WTC11 (cell line): ENCODE measurements at places on chromosomes 3 and 15. TPM values are rescaled to one million over a fixed set of nuclear protein-coding genes. Genes with fewer than 3 reads are reported as not detected.

The C2CD4A gene
- total RNA-seq: 0.32 to 0.42 TPM (median 0.41 TPM) in 3 replicates

The PP2D1 gene
- total RNA-seq: not detected in 3 replicates

The APOD gene
- 0.18 TPM in 1 of 3 replicates, not detected in the others for total RNA-seq

The SLC9A9 gene
- total RNA-seq: 1.2 TPM in 3 replicates

The CAPN3 gene
- 0.70 to 1.4 TPM (median 1.3 TPM) in 3 replicates for total RNA-seq

The KCNMB2 gene
- not detected in 3 replicates for total RNA-seq

The TMOD3 gene
- 37.0 to 40.6 TPM (median 38.8 TPM) in 3 replicates for total RNA-seq

The SPSB4 gene
- total RNA-seq: 19.4 to 19.7 TPM (median 19.6 TPM) in 3 replicates

The HYAL1 gene
- total RNA-seq: 3.4 to 3.8 TPM (median 3.5 TPM) in 3 replicates

The ANKRD34C gene
- not detected in 3 replicates for total RNA-seq

The GOLGA8G gene
- total RNA-seq: not detected in 3 replicates

- no peak overlapping the region for H3K4me3 ChIP-seq
- H3K27ac ChIP-seq: no peak overlapping the region
- H3K4me1 ChIP-seq: peaks cover 19% of the 10 kb centered on the region
- H3K36me3 ChIP-seq: no peaks in the 10 kb centered on the region
These were observed 13.2 kb downstream of the IL1RAP start for GRCh38 chr3:190526787-190527762.

GRCh38 chr3:4809922-4810321 lies 169.3 kb upstream of the BHLHE40 start:
- no peaks in the 10 kb centered on the region; the same call in 1 of the 2 replicates for H3K27me3 ChIP-seq
- H3K4me3 ChIP-seq: no peak overlapping the region
- no peak for DNase-seq
- H3K4me1 ChIP-seq: peaks cover 3% of the 10 kb centered on the region

- H3K27ac ChIP-seq: no peak overlapping the region
- H3K27me3 ChIP-seq: no peaks in the 10 kb centered on the region
- no peak for DNase-seq
- peaks cover 28% of the 10 kb centered on the region for H3K36me3 ChIP-seq
- no peak overlapping the region for H3K4me3 ChIP-seq
- H3K4me1 ChIP-seq: no peaks in the 10 kb centered on the region
These were observed 53.7 kb downstream of the DHX30 start for GRCh38 chr3:47856669-47857068.

DNA sequence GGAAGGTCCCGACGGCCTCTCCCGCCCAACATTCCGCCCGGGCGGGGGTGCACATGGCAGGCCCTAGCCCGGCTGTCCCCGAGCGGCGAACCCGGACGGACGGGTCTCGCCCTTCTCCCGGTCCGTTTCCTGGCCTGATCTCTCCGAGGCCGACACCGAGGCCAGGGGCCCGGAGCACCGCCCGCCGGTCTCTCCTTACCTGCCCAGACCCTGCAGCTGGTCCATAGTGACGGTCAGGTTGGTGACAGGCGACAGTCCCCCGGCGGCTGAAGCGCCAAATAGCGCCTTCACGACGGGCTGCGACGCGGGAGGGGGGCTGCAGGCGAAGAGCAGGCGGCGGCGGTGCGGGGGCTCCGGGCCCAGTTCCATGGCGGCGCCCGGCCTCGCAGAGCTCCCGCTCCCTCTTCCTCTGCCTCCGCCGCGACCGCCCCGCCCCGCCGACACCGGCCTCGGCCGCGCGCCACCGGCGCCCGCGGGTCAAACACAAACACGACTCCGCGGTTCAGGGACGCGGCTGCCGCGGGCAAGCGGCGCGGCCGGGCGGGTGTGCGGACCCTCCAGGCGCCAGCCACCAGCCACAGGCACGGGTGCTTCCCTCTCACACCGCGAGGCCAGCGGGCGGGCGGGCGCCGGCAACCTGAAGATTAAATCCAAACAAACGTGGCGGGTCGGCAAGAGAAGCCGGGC lies 495 bp downstream of the CDC25A start:
- no peak for DNase-seq
- peaks cover 43% of the 10 kb centered on the region for H3K36me3 ChIP-seq
- H3K4me3 ChIP-seq: peak overlapping the region; percentile 96
- H3K27ac ChIP-seq: no peak overlapping the region
- H3K4me1 ChIP-seq: peaks cover 38% of the 10 kb centered on the region

- H3K4me3 ChIP-seq: no peak overlapping the region
- H3K4me1 ChIP-seq: peaks cover 7% of the 10 kb centered on the region; the same call in 1 of the 2 replicates
- H3K27ac ChIP-seq: no peak overlapping the region
- DNase-seq: no peak
These were observed 12.5 kb downstream of the PML start for GRCh38 chr15:74006774-74007639.

GRCh38 chr3:30886888-30887287 lies 7.6 kb downstream of the GADL1 start:
- DNase-seq: no peak
- H3K4me3 ChIP-seq: no peak overlapping the region
- 0 out of 2 replicates have a peak, but pooled peaks cover 3% of the 10 kb centered on the region for H3K36me3 ChIP-seq
- H3K27ac ChIP-seq: no peak overlapping the region
- peaks cover 21% of the 10 kb centered on the region for H3K4me1 ChIP-seq

- peak overlapping the region; percentile 84 for H3K4me3 ChIP-seq
- H3K4me1 ChIP-seq: peaks cover 38% of the 10 kb centered on the region
- DNase-seq: peak; percentile 86
- peaks cover 12% of the 10 kb centered on the region for H3K27me3 ChIP-seq
These were observed 710 bp downstream of the TJP1 start for GRCh38 chr15:29821416-29822099.

- no peak overlapping the region for H3K27ac ChIP-seq
- H3K36me3 ChIP-seq: no peaks in the 10 kb centered on the region
- DNase-seq: no peak
- H3K4me3 ChIP-seq: no peak overlapping the region
These were observed 310.3 kb downstream of the CHST2 start for GRCh38 chr3:143429628-143430514.

DNA sequence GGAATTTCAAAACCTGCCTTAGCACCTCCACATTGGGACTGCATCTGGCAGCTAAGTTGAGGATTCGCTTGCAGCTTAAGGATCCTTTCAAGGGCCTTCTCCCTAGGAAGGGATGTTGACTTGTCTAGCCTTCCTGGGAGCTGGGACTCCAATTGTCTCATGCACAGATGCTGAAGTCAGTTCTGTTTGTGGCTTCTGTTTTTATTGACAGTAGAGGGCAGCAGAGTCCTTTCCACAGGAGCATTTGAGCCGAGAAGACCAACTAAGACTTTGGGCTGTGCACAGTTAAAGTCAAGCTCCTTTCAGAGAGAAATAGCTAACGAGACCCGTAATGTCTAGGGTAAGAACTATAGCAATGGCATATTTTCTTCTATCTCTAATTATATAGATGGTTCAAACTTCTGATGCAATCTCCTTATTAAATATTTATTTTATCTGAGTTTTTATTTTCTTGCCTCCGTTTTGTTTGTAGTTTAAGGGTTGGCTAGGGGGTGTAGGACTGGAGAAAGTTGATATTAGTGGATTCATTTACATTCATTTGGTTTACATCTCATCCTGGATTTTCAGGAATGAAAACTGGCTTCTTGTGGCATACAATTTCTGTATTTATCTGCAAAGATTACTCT lies 59.7 kb upstream of the KBTBD8 start:
- H3K4me1 ChIP-seq: peaks cover 48% of the 10 kb centered on the region
- H3K27ac ChIP-seq: no peak overlapping the region
- DNase-seq: peak; percentile 39
- H3K27me3 ChIP-seq: no peaks in the 10 kb centered on the region

DNA sequence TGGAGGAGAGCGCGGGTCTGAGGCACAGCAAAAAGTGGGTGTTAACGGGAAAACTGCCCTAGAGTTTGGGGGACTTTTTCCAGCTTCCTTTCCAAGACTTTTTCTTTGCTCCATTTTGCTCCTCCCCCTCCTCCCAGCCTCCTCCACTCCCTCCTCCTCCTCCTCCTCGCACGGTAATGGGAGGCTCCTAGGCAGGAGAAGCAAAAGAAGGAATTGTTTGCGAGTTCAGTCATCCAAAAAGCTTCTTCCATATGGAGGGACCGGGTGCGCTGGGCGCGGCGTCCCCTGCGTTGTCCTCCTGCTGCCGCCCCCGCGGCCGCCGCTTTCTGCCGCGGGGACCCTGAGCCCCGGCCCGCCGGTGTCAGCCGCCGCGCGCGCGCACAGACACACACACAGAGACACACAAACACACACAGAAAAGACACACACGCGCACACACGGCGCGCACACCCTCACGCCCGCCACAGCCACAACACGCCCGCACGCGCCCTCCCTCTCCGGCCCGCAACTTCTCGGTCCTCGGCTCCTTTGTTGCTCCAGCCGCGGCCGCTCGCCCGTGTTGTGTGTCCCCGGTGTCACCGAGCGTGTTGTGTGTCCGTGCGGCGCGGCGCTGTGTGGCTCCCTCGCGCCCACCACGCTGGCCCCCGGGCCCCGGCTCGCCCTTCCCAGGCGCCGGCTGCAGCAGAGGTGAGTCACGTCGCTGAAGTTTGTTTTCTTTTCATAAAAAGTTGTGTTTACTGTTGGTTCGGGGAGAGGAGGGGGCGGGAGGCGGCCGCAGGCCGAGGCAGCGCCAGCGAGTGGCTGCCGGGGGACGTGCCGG lies at the start of gene BOC:
BOC (plus strand) TSS at position 228 of the 820 bp plus-strand sequence. CDS start 38,246 bp downstream, outside the sequence.
- H3K27ac ChIP-seq: peak within 1 kb of the TSS; percentile 77; the same call in 1 of the 2 replicates
- peaks cover 37% of the 10 kb centered on the region for H3K4me1 ChIP-seq
- DNase-seq: peak; percentile 43
- peaks cover 28% of the 10 kb centered on the region for H3K27me3 ChIP-seq
- no peaks in the 10 kb centered on the region for H3K36me3 ChIP-seq

DNA sequence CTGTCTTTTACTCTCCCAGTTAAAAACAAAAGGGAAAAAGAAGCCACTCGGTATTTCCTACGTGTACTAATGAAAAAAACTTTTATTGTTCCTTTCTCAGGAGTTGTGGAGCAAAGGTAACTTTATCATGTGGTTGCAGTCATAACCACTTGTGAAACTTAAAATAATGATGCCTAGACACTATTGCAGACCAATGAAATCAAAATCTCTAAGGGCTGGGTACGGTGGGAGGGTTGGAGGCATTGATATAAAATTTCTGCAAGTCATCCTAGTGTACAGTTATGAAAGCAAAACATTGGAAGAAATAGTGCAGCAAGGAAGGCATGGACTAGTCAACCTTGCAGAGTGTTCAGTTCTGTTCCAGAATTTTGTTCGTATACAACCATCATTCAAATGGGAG lies 808.8 kb downstream of the TUSC7 start:
- H3K27me3 ChIP-seq: no peaks in the 10 kb centered on the region
- H3K36me3 ChIP-seq: no peaks in the 10 kb centered on the region
- no peak overlapping the region for H3K27ac ChIP-seq
- no peak for DNase-seq
- H3K4me1 ChIP-seq: peaks cover 17% of the 10 kb centered on the region
- H3K4me3 ChIP-seq: no peak overlapping the region

DNA sequence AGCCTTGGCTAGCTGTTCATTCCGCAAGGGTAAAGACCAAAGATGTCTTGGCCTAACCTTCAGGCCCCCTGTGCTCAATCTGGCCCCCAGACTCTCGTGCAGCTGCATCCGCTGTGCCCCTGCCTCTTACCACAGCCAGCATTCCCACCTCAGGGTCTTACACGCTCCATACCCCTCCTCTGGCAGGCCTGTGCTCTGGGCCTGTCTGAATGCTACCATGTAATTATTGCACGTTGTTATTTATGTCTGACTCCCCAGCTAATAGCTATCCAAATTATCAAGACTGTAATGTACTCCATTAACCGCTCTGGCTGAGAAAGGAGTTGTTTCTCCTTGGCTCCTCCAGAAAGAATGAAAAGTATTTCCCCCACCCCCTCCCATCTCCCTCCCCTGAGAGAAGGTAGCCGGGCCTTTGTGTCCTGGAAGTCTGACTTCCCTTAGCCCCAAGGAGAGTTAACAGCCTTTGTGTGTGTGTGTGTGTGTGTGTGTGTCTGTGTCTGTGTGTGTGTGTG lies 54.5 kb upstream of the UBE2E1 start:
- peaks cover 53% of the 10 kb centered on the region for H3K4me1 ChIP-seq
- H3K27ac ChIP-seq: peak overlapping the region; percentile 73
- peaks cover 1% of the 10 kb centered on the region for H3K27me3 ChIP-seq
- H3K4me3 ChIP-seq: peak overlapping the region; percentile 55
- peak; percentile 43 for DNase-seq
- H3K36me3 ChIP-seq: no peaks in the 10 kb centered on the region

GRCh38 chr3:81349816-81350340 lies 411.6 kb downstream of the GBE1 start:
- no peak overlapping the region for H3K27ac ChIP-seq
- H3K4me3 ChIP-seq: no peak overlapping the region
- DNase-seq: no peak
- no peaks in the 10 kb centered on the region for H3K4me1 ChIP-seq
- H3K27me3 ChIP-seq: no peaks in the 10 kb centered on the region

- peak overlapping the region; percentile 72 for H3K4me3 ChIP-seq
- H3K27me3 ChIP-seq: 0 out of 2 replicates have a peak, but pooled peaks cover 2% of the 10 kb centered on the region
- no peak overlapping the region for H3K27ac ChIP-seq
- H3K36me3 ChIP-seq: peaks cover 13% of the 10 kb centered on the region
These were observed 961 bp downstream of the HAPLN3 start for GRCh38 chr15:88894348-88894818.

DNA sequence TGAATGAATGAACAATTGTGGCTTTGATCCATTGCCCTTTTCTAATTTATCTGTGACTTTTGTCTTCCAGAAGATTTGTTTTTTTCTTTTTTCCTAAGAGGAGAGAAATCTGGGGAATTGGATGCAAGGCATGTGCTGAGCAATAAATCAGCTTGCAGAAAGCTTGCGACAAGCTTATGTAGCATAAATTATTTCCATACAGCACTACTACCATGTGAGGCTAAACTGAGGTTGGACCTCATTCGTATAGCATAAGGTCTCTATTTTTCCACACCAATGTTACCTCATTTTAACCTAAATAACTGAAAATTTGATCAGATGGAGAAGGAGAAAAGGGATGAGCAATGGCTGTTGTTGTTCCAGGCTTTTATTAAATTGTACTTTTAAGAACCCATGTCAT lies 455.6 kb downstream of the TUSC7 start:
- H3K4me3 ChIP-seq: no peak overlapping the region
- H3K27ac ChIP-seq: no peak overlapping the region
- peaks cover 19% of the 10 kb centered on the region for H3K4me1 ChIP-seq
- H3K36me3 ChIP-seq: no peaks in the 10 kb centered on the region
- no peak for DNase-seq

DNA sequence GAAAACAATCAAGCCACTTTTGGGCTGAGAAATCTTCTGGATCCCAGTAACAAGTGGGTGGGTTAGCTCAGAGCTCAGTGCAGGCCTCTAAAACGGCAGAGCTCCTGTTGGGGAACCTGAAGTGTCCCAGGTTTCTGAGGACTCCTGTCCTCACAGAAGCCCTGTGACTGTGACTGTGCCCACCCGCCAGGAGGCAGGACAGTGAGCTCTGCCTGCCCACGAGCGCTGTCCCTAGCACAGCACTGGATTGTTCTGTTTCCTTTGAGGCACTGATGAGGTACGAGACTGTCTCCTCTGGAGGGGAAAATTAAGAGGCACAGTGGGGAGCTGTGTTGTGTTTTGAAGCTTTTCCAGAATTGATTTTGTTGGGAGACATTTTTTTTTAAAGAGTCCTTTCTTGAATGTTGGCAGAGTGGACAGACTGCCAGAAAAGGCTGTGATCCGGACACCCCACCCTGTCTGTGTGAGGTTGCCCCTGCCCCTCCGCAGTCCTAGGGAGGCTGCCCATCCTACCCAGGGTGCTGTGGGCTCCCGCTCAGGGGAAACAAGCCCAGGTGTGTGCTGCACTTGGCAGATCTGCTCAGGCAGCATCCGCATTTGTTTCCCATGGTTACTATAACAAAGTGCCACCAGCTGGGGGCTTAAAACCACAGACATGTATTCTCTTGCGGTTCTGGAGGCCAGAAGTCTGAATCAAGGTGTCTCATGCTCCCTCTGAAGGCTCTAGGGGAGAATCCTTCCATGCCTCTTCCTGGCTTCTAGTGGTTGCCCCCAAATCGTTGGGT lies 66.6 kb upstream of the LARS2 start:
- H3K4me3 ChIP-seq: no peak overlapping the region
- DNase-seq: no peak
- peaks cover 46% of the 10 kb centered on the region for H3K4me1 ChIP-seq
- H3K36me3 ChIP-seq: no peaks in the 10 kb centered on the region
- H3K27me3 ChIP-seq: no peaks in the 10 kb centered on the region
